ENCODE measurements at places on chromosomes 12 and 14.

DNA sequence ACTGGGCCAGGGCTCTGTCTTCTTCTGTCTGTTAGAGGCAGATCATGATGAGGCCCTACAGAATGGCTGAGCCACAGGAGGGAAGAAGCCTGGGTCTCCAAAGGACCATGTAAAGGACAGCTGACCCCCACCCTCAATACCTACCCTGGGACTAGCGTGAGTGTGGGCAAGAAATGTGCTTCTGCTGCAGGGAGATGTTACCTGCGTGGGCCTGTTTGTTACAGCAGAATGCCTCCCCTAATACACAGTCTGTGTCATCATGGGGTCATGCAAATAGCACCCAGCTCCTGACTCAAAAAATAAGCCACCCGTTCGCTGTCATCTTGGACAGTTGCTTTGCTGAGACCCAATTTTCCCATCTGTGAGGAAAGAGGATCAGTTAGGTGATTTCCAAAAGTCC, 90.6 kb downstream of the CALM1 start:
- no peak for DNase-seq

- no peak for DNase-seq
Measured at GRCh38 chr14:79580906-79581305, 630.4 kb downstream of the DIO2 start.

DNA sequence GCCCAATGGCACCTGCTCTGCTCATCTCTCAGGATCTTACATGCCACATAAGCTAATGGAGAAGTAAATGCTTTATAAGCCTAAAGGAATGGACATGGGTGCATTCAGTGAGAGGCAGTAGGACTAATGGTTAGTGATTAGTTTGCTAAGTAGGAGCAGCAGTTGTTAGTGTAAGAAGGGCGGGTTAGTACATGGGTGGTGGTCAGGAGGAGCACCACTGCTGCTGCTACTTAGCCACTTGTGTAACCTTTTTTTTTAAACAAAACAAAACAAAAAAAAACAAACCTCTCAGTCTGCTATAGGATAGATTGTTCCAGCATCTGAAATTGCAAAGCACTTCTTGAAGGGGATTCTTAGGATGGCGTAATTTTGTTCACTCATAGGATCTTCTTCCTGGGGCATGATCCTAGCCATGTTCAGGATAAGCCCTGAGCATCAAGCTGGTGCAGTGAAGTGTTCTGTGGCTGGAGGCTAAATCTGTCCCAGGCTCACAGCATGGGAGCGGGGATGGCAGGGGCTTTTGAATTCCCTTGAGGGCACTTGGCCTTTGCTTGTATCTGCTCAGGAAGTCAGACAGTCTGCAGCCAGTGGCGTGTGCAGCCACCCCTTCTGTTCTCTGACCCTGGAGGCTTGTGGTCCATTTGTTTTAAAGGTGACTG, 63.6 kb downstream of the CHST11 start:
- no peak for DNase-seq

- no peak for DNase-seq
Measured at GRCh38 chr12:49874142-49874897, 29.4 kb downstream of the FAIM2 start.

All from activated T-helper 9 cell treated with anti-CD3 and anti-CD28 coated beads, Interleukin-2, amount 50 U/mL, for 16 hours (primary cell).